ENCODE measurements at places on chromosomes 6 and 20.

DNA sequence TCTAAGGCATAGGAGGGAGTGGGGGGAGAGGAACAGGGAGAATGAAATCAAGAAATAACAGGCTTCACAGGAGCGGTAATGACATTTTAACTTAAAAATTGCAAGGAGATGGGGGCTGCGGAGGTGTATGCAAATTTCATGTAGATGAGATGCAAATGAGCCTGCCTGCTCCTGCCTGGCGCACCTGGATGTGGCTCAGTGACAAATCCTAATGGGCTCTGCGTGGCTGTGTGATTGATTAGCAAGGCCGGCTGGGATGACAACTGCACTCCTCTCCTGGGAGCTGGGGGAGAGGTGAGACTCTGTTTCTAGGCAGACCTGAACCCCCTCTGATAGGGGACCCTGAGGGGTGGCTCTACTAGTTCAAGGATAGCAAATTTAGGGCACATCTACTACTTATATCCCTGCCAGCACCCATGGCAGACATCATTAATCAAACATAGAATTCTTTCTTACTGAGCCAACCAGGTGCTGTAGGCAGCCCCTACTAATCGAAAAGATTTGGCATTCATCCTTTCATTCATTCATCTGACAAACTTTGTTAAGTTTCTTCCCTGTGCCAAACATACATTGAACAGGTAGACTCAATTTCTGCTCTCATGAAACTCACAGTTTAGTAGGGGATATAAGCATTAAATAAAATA lies 38.4 kb upstream of the TGM2 start:
- no peak for DNase-seq

DNA sequence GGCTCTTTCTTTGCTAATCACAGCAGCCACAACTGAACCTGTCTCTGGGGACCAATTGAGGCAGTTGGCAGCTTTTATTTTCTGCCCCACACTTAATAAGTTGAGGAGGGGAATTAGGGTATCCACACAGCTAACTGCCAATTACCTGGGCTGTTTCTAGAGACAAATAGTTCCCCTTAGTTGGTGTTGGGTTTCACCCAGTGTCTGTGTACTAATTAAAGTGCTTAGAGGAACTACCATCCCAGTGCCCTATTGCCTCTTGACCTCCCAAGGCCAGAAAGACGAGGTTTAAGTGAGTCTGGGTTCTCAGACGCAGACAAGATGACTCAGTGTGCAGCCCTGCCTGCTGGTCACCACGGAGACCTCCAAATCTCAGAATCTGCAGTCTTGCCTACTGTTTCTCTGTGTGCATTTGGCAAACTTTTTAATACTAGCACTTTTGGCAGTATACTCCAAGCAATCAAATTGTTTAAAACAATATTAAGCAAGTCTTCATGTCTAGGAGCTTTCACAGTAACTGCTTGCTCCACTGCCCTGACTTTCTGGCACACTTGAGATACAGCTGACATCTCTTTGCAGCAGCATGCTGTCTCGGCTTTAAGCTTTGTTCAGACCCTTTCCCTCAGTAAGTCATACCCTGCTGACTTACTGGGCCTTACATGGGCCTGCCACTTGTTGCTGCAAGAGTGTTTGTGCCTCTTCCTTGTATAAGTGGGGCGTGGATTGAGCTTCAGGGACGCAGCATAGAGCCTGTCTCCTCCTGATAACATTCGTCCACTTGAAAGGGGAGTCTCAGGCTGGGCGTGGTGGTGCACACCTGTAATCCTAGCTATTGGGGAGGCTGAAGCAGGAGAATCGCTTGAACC lies 31.9 kb downstream of the STK35 start:
- no peak for DNase-seq

DNA sequence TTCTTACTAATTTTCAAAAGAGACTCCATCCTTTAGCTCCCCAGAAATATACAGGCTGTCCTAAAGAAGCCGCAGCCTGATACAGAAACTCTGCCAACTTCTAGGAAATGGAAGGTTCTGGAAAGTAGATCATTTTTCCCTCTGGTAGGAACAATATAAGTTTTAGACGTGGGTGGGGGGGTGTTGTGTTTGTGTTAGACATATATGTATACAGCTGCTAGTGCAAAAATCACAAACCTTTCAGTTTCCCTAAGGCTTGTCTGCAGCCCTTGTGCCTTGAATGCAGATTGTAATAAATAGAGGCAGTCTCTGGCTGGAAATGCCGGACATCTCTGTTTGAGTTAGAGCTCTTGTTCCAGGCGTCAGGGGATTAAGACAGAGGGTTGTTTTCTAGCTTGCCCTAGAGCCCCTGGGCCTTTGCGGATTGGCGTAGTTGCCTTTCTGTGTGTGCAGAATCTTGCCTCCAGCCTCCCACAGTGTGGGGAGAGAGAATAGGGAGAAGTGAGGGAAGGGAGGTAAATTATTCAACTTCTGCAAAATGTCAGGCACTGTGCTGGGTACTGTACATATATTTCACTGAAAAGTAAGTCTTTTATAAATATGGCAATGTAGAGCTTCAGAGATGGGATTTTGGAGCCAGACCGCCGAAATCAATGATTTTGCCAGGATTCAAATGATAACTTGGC lies 269.7 kb downstream of the PRL start:
- DNase-seq, result no peak

- no peak for DNase-seq
These were observed 436.7 kb downstream of the MEI4 start for GRCh38 chr6:78089531-78089930.

GRCh38 chr6:80437801-80438200 lies 331.3 kb downstream of the BCKDHB start:
- no peak for DNase-seq

DNA sequence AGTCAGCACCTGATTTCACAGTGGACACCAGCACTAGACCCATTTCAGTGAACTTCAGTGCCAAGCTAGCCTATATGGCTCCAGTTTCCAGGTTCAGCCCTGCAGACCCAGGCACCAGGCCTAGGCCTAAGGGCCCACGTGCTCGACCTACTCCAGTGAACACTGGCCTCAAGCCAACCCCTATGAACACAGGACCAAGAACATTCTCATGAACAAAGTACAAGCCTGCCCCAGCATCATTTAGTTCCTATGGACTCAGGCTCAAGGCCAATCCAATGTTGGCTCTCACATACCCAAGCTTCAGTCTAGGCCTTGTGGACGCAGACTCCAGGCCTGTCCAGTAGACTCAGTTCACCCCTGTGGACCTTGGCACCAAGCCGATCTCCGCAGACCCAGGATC lies 385.5 kb downstream of the DHX35 start:
- DNase-seq, result no peak

All from stimulated activated CD4-positive, alpha-beta T cell treated with anti-CD3 and anti-CD28 coated beads, Interleukin-15, amount 100 ng/mL, for 48 hours (primary cell).